Astrocyte of the spinal cord (primary cell): ENCODE measurements at places on chromosomes 4 and X.
A peak's percentile ranks its signal among the peaks of the same experiment; 100 is the strongest.

DNA sequence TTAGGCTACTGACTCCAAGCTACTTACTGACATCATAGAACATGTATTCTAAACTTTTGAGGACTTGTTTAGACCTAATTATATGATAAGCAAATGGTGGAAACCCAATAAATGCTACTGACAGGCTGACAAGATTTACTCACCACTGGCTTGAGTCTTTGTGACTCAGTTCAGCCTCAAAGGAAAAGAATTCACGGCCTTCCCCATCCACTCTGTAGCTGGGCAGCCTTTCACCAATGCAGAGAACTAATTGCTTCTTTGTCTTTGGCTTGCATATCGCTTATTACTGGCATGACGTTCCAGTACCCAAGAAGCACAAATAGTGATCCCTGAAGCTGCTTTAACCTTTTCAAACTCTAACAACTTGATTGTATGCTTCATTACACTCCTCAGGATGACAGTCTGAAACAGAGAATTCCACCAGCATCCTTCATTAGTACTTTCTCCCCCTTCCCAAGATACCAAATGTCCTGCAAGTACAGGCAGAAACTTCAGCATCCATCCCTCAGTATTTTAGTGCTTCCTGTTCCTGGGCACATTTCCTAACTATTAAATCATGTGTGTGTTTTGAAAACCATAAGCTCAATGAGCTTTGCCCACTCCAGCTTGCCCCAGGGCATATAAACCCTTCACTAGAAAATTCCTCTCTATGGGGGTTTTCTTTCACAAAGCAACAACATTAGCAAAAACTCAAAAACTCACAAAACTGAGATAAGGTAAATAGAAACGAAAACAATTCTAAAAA lies 298.1 kb upstream of the SLC7A11 start:
- peak; percentile 17 for DNase-seq

DNA sequence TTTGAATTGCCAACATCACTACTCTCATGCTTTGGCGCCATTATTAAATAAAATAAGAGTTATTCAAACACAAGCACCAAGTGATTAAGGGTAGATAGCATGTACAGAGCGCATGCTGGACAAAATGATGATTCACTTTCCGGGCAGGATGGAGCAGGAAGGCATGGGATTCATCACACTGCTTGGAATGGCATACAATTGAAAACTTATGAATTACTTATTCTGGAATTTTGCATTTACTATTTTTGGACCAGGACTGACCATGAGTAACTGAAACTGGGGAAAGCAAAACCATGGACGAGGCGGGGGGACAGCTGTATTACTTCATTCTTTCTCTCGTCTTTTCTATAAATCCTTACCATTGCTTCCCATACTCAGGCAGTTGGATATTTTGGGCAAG lies 28.5 kb upstream of the FGF5 start:
- peak; percentile 90 for DNase-seq

DNA sequence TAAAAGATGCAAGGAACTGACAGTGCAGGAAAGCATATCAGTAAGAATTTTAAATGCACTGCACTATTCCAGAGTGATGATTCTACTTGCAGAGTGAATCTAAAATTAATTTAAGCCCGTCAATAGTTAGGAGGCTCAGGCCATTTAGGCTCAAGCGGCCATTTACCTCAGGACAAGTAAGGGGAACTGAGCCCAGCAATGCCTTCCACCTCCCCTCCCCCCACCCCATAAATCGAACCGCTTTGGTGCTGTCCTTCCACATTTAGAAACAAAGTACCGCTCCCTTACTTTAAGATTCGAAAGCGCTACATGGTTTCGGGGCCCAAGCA lies 665 bp downstream of the RBM41 start:
- DNase-seq = no peak

- DNase-seq = no peak
Observed at GRCh38 chrX:22021751-22022324, 10.3 kb upstream of the PHEX start.

DNA sequence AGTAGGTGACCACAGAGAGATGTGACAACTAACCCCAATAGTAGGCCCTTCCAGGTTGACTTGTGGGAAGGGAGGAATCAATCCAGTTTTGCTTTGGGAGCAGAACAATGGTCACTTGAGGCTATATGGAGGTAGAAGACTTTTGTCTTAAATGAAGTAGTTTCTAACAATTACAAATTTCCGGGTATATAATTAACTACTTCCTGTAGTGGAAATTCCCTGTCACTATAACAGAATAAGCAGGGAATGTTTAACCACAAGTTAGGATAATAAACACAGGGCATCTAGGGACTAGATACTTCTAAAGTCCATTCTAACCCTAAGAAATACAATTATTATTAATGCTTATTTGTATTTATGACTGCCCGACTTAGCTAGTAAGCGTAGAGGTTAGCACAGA lies 99.0 kb upstream of the TRPC3 start:
- no peak for DNase-seq

GRCh38 chr4:41146196-41146595 lies 68.1 kb downstream of the APBB2 start:
- DNase-seq = no peak

- no peak for DNase-seq
Observed at GRCh38 chr4:145333786-145334185, 147.9 kb upstream of the SMAD1 start.

DNA sequence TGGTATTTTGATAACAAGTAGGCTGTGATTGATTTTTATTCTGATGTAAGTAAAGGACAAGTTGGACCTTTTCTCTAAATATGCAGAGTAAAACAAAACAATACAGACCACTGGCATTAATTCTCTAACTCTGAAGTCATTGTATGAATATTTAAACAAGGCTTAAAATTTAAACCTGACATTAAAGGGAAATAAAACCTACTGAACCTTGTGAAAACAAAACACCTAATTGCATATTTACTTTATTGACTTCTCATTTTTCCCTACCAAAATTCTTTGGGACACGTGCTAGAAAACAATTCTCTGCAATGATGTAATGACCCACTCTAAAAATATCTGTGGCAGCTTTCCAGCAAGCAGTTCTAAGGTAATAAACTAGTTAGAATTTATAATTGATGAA lies 369.7 kb upstream of the TRAM1L1 start:
- no peak for DNase-seq

GRCh38 chr4:109032671-109033070 lies 269.8 kb downstream of the COL25A1 start:
- no peak for DNase-seq

- DNase-seq = no peak
Observed at GRCh38 chrX:42289492-42290385, 366.4 kb upstream of the CASK start.
